ENCODE measurements at places on chromosomes 1 and 21.
A peak's percentile ranks its signal among the peaks of the same experiment; 100 is the strongest.

- DNase-seq: peak; percentile 54
Measured at GRCh38 chr1:110548381-110548780, 29.4 kb upstream of the KCNA10 start.

DNA sequence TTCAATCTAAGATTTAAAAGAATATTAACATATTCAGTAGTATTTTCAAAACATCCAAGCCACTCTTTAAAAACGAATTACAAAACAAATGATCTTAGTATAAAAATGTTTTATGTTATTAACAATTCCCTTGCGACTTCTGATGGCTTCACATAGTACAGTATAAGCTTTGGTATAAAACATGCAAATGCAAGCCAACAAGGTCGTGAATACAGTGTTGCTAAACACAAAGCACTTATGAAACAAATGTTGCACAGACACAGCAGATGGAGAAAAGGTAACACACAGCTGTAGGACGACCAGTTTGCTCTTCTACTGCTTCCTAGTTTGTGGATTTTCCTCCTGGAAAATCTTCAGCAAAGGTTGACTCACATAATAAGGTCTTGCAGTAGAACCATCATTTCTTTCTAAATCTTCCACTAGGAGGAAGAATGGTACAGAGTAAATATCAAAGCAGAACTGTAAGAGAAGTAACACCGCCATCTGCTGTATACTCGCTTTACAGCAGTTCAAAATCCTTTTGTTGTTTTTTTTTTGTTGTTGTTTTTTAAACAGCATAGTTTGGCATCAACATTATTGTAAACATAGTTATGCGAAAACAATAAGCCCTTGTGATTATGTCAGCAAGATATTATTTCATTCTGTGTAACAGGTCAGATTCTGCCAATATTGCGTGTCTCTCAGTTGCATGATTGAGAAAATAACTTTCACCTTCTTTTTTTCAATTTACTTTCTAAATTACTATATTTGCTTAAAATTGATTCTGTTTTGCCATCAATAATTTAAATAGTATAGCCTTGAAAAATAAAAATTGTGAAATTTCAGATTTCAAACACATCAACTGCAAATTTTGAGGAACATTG, 69.5 kb downstream of the LHX8 start:
- peak; percentile 81 for DNase-seq

DNA sequence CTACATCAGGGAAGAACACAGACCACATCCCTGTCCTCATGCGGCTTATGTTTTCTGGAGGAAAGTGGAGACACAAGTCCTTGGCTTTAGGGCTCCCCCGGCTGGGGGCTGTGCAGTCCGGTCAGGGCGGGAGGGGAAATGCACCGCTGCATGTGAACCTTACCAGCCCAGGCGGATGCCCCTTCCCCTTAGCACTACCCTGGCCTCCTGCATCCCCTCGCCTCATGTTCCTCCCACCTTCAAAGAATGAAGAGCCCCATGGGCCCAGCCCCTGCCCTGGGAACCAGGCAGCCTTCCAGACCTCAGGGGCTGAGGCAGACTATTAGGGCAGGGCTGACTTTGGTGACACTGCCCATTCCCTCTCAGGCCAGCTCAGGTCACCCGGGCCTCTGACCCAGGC, 45.5 kb downstream of the TNNT2 start:
- no peak for DNase-seq

GRCh38 chr1:111515291-111516004, 12.0 kb upstream of the ADORA3 start:
- DNase-seq: no peak

GRCh38 chr1:100455478-100456072, 82.4 kb upstream of the GPR88 start:
- peak; percentile 42 for DNase-seq

DNA sequence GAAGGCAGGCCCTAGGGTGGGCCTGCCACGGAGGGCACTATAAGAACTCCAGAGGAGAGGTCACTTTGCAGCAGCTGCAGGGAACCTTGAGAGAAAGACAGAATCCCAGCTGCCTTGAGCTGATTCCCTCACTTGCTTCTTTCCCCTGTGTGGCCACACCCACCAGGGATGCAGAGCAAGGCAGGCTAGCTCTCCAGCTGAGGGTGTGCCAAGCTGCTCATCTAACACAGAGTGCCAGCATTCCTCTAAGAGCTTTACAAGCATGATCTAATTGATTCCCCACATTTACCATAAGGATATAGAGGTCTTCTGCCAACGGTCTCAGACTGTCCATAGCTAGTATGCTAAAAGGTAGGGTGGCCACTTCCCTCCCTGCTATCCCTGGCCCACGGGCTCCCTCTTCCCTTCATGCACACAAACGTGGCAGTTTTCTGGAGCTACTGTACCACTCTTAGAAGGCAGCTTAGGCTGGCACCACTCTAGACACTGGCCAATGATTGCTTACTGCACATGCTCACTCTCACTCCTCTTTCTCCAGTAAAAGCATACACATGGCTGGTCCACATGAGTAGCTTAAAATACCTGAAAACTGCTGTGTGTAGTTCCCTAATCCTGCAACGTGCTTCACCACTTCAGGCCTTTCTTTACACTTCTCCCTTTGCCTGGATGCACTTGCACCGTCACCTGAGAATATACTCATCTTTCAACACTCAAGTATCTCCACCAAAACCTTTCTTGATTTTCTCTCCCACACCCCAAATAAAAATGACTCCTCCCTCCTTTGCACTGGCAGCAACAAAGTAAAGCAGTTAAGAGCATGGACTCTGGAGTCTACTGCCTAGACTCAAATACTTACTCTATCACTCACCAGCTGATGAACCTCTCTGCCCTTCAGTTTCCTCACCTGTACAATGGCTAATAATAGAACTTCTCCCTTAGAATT, 57.7 kb downstream of the DMAP1 start:
- DNase-seq: no peak

DNA sequence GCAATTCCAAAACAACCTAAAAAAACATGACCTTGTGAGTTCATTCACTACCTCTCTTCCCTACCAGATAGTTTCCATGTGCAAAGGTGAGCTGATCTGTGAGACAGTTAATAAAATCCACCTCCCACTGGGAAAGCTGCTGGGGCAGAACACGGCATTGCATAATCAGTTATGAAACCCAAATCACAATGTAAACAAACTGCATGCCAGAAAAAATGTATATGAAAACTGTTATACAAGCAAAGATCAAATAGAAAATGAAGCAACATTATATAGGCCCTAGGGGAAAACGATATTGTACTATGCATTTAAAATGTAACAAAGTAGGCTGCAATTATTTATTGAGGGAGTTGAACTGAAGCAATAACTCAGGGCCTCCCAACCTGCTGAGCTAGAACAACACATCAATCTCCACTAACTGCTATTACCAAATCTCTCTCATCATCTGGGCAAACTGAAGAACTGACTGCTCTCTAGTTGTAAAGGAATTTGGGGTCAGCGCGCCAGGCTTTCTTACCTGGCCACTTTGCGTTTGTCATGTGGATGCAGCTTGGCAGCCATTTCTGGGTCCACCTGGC, 31.0 kb downstream of the TRIT1 start:
- peak; percentile 99 for DNase-seq

DNA sequence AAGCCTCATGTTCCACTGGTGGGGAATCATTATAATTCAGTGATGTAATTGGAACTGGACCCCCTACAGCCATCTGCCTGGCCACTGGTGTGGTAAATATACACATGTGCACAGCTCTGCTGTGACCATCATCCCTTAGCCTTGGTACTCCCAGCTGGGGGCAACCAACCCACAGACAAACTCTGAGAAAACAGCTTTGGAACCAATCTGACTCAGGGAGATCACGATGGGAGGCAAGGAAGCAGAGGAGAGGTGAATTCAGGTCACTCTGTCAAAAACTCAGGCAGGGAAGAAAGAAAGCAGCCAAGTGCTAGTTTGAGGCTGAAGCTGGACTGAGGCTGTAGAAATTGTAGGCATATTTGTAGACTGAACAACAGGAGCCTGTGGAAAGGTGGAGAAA, 197.8 kb upstream of the GALNT2 start:
- no peak for DNase-seq

- no peak for DNase-seq
Measured at GRCh38 chr1:235279694-235280093, 48.3 kb downstream of the ARID4B start.

DNA sequence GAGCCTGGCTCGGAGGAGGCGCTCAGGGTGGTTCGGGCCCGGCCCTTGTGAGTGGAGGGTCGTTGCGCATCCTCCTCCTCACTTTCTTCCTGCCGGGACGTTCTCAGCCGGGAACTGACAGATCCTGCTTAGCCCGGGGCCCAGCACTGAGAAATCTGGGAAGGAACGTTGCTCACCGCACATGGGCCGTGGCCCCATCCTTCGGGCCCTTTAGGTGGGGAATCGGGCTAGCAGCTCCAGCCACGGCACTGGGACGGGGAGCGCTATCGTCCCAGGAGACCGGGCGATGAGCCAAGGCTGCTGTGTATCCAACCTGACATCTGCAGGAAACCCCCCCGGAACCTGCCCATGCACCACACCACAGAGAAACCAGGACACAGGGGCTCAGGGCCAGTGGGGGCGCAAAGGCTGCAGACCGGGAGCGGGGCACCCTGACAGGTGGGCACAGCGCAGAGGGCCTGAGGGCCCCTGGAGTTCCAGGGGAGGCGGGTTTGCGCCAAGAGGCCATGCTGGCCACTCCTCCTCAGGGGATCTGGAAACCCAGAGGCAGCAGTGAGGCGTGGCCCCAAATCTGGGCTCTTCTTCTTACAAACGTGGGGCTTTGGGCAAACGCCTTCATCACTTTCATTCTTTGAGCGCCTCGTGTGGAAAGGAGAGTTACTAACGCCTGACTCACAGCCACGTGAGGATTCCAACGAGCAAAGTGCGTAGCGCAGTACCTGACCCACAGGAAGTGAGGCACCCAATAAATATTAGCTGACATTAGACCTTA, at the start of gene SH2D5:
TSS of gene SH2D5 (minus strand) at position 116 of the 772 bp plus-strand sequence. CDS start 4,659 bp downstream, outside the sequence.
- DNase-seq: peak; percentile 55

DNA sequence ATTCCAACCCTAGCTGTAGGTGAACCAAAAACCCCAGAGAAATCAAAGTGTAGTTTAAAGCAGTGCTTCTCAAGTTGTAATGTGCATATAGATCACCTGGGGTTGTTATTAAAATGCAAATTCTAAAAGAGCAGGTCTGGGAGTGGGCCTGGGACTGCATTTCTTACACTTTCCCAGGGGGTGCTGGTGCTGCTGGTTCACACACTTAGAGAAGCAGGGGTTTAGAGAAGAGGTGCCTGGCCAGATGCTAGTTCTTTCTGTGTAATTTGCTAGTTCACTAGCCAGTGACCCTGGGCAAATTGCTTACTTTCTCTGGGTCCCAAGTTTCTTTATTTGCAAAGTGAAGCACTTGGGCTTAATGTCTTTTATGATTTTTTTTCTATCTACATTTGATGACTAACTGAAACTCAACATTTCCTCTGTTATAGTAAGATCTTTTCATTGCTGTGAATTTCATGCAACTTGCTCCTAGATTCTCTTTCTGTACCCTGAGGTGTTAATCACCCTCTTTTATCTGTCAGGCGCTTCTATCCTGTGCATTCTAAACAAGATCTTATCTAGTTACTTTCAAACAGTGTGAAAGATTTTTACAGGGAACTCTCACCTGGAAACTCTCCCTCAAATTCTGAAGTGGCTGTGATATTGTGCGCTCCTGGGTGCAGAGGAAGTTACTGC, 141.9 kb upstream of the UBE2U start:
- no peak for DNase-seq

DNA sequence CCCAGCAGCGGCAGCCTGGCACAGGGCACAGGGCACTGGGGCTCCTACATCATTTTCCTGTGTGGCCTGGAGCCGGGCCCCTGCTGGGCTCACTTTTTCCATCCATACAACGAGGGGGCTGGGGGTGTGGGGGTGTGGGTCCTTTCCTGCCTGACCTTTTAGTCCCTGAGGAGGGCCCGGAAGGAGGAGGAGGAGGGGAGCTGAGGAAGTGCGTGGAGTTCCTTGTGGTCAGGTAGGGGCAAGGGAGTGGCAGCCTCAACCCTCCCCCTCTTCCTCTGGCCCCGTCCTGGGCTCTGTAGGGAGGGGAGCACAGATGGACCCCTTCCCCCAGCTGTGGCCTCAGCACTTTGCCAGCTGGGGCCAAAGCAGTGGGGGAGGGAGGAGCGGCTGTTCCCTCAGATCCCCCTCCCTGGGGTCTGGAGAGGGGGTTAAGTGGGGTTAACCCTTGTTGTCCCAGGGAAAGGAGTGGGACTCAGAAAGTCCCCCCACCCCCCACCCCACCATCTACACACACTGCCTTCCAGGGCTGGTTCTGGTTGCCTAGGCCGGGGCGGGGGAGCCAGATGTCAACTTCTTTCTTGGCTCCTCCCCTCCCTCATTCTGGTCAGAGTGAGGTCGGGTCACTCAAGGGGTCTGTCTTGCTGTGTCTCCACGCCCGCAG, 5.7 kb downstream of the NTRK1 start:
- DNase-seq: no peak

GRCh38 chr1:42743317-42744147, 3.5 kb upstream of the CLDN19 start:
- DNase-seq: no peak

DNA sequence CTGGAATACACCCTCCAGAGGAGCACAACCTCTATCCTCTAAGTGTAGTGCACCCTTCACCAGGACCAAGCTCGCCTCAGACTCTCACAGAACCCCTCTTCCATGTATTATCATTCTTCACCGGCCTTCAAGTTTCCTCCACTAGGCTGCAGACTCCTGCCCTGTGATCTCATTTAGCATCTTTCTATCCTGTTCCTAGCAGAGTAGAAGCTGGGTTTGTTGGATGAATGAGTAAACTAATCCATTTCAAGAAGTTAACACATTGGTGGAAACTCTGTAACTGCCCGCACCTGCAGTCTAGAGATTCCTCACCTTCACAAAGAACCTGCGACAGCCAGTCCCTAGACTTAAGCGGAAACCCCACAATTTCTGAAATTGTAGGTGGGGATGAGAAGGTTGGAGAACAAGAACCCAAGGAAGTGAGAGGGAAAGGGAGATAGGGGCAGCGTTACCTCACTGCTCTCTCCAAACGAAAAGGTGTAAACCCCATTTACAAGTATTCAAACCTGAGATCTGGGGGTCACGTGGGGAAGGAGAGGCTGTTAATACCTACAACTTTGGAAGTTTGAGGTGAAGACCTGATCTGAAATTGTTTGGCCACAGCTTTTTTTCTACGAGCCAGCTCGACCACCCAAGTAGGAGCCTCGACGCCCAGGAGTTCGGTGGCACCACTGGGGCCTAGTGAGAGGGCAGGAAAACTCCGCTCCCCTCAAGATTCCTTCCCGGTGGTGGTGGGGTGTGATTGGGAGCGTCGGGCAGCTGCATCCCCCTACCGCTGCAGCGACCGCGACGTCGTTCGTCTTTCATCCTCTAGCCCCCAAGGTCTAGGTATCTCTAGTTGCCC, 1.2 kb downstream of the PTPN14 start:
- DNase-seq: no peak

Data from NCI-H1694 treated with DMSO at 0.1 percent for 48 hours (cell line).